ENCODE measurements at places on chromosomes 11 and 22.

GRCh38 chr11:22510010-22510409, 115.6 kb downstream of the FANCF start:
- no peak for DNase-seq

GRCh38 chr22:19121631-19122142, 525 bp downstream of the DGCR2 start:
- DNase-seq = peak; percentile 19

DNA sequence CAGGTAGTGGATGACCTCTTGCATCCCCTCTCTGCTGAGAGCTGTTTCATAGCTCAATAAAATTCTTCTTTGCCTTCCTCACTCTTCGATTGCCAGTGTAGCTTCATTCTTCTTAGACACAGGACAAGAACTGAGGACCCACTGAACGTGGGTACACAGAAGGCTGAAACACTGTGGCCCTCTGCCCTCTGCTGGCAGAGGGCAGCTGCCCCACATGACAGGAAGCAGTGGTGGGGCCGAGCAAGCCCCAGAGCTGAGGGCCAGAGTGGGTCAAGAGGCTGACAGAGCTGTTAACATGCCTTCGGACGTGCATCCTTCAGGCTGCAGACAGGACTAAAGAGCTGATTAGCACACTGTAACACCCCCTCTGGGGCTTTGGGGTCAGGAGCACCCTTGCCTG, 15.6 kb downstream of the SMC1B start:
- no peak for DNase-seq

- DNase-seq = no peak
Measured at GRCh38 chr22:47151490-47151889, 389.0 kb downstream of the TBC1D22A start.

GRCh38 chr11:22044126-22044525, 148.8 kb upstream of the ANO5 start:
- DNase-seq = no peak

GRCh38 chr11:58930926-58931325, 8.4 kb upstream of the GLYATL1 start:
- DNase-seq = no peak

DNA sequence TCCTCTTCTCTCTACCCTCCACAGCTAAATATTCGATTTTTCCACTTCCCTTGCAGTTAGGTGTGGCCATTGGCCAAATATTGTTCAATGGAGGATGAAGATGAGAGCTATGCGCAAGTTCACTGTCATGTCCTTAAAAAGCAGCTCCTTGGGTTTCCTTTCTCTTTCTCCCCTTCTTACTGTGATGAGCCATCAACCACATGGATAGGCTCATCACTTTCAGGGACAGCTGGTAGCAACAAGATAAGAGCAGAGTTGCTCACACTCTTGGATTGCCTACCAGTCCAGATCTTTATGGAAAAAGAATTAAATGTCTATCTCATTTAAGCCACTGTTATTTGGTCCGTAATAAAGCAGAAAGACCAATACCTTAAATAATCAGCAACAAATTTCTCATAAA, 377.0 kb downstream of the DDX10 start:
- no peak for DNase-seq

DNA sequence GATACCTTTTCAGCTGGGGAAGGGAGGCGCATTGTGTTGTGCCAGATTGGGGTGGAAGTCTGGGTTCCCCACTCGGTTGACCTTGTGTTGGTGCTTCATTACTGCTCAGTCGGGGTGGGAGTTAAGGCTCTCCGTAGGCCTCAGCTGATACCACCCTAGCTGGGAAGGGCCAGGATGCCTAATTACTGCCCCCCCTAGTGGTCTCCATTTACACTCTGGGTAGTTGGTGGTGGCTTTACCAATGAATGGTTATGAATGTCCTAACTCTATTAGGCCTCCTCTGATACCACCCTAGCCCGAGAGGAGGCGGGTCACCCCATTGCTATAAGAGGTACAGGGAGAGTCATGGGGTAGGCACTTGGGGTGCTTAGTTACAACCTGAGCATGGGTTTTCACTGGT, 27.5 kb upstream of the HIKESHI start:
- DNase-seq = no peak

DNA sequence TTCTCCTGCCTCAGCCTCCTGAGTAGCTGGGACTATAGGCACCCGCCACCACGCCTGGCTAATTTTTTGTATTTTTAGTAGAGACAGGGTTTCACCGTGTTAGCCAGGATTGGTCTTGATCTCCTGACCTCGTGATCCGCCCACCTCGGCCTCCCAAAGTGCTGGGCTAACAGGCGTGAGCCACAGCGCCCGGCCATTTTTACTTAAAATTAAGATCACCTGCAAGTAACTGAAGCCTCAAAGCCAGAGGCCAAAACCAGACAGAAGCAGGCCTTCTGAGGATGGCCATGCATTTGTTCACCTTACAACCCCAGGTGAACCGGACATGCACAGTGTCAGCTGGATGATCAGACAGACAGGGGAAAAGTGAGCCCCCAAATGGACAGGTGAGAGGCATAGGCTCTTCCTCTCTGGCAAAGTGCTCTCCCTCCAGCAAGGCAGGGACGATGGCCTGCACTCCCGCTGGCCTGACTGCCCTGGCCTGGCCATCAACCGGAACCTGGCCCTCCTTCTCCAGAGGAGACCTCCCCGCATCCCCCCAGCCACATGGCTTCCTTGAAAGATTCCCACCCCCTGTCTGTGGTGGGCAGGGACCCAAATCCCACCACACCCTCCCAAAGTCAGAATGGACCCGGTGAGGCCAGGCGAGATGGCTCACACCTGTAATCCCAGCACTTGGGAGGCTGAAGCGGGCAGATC, 25.9 kb downstream of the APOBEC3H start:
- DNase-seq = no peak

DNA sequence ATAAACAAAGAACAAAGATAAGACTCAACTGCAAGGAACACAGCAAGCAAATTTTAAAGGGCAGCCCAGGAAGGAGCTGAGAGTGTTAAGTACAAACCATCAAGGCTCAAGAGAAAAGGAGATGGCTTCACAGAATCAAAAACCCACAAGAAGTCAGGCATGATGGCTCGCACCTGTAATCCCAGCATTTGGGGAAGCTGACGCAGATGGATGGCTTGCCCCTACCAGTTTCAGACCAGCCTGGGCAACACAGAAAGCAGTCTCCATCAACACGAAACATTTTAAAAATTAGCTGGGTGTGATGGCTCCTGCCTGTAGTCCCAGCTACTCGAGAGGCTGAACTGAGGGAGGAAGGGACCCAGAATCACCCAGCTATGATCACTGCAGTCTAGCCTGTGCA, 32.6 kb downstream of the MAPK1 start:
- no peak for DNase-seq

DNA sequence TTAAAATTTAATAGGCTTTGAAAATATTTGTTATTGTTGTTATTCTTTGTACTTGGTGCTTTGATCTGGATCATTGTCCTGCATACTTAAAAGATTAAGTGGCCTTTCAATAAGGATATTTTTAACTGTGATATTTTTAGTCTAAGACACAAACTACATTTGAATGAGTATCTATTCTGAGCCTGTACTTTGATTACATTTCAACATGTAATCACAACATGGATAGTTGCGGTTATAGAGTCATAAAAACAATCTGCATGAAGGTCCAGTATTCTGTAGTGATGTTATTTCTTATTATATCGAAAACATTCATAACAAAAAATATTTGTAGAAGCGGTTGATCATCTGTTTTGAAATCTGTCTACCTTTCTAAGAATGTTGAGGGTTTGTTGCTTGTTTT, 58.6 kb downstream of the HIPK3 start:
- DNase-seq = no peak

DNA sequence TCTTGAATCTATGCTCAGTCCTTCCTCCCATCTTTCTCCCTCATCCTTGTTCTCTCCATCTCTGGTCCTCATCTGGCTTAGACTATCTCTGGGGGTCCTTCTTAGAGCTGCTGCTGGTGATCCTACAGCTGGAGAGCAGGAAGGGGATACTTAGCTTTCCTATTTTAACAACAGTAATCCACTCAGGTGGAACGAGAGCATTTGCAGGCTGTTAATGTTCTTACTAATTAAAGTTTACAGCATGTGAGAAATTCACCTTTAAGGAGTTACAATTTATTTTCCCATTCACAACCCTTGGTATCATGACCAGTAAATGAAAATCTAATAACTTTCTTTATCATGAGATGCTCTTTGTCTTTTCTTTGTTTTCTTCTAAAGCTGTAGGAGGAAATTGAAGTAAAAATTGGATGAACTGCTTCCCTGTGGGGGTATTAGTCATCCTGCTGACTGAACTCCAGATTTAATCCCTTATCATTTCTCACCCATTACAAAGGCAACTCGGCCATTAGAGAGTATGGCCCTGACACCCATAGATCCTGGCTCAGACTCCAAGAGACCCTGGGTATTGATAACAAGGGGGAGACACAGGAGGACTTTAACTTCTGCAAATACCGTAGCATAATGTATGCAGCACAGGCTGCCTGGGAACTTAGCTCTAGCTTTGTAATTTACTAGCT, 37.6 kb upstream of the MTNR1B start:
- no peak for DNase-seq

- no peak for DNase-seq
Measured at GRCh38 chr22:28410050-28410816, 269.4 kb downstream of the TTC28 start.

- peak; percentile 83 for DNase-seq
Measured at GRCh38 chr22:38513063-38513462, 7.0 kb upstream of the DDX17 start.

GRCh38 chr22:39514373-39514973, 5.9 kb upstream of the ATF4 start:
- DNase-seq = peak; percentile 60

DNA sequence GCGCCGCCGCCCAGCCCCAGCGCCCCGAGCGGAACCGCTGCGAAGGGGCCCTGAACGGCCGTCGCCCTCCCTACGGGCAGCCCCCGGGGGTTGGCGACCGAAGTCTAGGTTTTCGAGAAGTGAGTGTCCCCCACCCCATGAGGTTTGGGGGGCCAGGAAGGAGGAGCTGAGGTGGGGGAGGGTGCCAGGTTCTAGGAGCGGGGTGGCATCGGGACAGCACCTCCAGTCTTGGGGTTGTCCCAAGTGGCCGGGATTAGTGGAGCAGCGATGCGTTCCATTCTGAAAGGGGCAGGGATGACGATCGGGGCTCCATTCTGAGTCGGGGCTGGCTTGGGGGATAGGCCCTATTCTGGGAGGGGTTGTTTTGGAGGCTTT, 408 bp downstream of the PPP2R5B start:
- no peak for DNase-seq

GRCh38 chr11:69055598-69056516, 7.1 kb downstream of the TPCN2 start:
- peak; percentile 87 for DNase-seq

DNA sequence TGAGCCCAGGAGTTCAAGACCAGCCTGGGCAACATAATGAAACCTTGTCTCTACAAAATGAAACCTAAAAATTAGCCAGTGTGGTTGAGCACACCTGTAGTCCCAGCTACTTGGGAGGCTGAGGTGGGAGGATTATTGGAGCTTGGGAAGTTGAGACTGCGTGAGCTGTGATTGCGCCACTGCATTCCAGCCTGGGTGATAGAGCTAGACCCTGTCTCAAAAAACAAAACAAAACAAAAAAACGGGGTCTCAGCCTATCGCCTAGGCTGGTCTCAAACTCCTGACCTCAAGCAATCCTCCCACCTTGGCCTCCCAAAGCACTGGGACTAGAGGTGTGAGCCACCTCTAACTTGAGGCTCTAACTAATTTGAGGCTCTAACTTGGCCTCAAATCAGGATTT, 13.6 kb downstream of the PPIL2 start:
- DNase-seq = no peak

- DNase-seq = no peak
Measured at GRCh38 chr11:32333320-32333991, 101.9 kb downstream of the WT1 start.

DNA sequence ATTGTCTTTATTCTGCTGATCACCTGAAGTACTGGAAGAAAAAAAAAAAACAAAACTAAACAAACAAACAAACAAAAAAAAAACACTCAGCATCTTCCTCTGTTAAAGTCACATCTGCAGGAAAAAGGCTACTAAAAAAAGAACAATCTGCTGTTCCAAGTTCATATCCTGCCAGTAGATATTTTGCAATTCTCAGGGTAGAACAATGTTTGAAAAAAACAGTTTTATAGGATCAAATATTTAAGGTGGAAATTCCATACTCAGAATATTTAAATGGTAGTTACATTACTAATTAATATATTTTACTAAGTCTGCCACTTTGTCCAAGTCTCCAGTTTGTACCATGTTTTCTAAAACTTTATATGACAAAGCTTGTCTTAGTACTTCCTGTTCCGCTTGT, 175.2 kb downstream of the SBF2 start:
- no peak for DNase-seq

- DNase-seq = no peak
Measured at GRCh38 chr22:45270095-45271020, 14.4 kb upstream of the UPK3A start.

DNA sequence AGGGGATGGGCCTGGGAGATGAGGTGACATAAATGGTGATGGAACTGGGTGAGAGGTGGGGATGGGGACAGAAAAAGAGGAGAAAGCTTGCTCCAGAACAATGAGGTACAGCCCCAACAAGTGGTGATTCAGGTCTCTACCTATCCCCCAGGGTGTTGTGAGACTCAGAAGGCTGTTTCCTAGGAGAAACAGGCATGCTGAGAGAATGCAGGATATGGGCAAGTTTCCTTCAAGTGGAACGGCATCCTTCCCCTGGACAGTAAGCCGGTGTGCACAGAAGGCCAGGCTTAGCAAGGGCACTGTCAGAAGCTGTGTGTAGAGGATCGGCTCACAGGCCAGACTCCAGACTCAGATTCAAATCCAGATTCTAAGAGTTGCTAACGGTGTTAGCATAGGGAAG, 34.1 kb upstream of the CRTAM start:
- no peak for DNase-seq

DNA sequence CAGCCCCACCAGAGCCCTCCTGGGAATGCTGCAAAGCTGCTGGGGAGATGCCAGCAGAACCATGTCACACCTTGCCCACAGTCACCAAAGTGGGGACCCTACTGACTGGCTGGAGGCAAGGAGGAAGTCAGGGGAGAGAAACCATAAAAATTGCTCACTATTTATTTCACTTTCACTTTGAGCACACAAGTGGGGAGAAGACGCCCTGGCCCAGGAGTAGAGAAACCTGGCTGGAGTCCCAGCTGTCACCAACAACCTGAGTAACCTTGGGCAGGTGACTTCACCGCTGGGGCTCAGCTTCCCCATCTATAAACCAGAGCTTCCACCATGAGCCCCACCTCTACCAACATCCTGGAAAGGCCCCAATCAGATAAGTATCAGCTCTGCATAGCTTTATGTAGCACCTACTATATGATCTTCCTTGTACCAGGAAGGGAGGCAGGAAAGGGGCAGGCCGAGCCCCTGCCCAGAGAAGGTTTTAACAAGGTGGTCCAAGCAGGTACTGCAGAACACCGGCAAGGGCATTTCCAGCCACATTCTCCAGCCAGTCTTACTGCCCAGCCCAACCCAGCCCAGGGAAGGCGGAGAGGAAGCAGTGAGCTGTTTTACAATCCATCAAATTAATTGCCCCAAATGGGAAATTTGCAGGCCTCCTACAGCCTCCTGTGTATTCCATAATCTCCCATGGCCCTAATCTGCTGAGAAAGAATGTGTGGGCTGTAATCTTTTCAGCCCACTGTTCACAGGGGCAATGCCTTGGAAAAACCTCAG, 27.6 kb downstream of the PLEKHA7 start:
- peak; percentile 86 for DNase-seq

- DNase-seq = no peak
Measured at GRCh38 chr11:116052603-116053547, 548.7 kb upstream of the CADM1 start.
